Caco-2 (cell line): ENCODE measurements at places on chromosomes 13 and 19. TPM values are rescaled to one million over a fixed set of nuclear protein-coding genes. Genes with fewer than 3 reads are reported as not detected.

GRCh38 chr19:34487651-34488051, 6.1 kb downstream of the WTIP start:
- no peak for DNase-seq
- H3K4me1 ChIP-seq: peaks cover 8% of the 10 kb centered on the region
- H3K36me3 ChIP-seq: peaks cover 4% of the 10 kb centered on the region
- no peak overlapping the region for H3K4me3 ChIP-seq
- H3K27ac ChIP-seq: no peak overlapping the region

GRCh38 chr13:99335603-99336002, 28.4 kb upstream of the GPR183 start:
- no peak overlapping the region for H3K27ac ChIP-seq
- H3K27me3 ChIP-seq: no peaks in the 10 kb centered on the region
- H3K4me3 ChIP-seq: no peak overlapping the region
- DNase-seq: no peak

- DNase-seq: no peak
- no peaks in the 10 kb centered on the region for H3K36me3 ChIP-seq
- H3K27me3 ChIP-seq: no peaks in the 10 kb centered on the region
- no peak overlapping the region for H3K4me3 ChIP-seq
- no peaks in the 10 kb centered on the region for H3K4me1 ChIP-seq
- H3K27ac ChIP-seq: no peak overlapping the region
Measured at GRCh38 chr19:31220540-31220939, 128.7 kb downstream of the TSHZ3 start.

RFPL4A gene
- not detected in 2 replicates for total RNA-seq

KL gene
- total RNA-seq: 1.3 and 1.5 TPM in 2 replicates
